Small intestine (tissue), 16 donors: ENCODE measurements at places on chromosomes 4 and X. TPM values are rescaled to one million over a fixed set of nuclear protein-coding genes. Genes with fewer than 3 reads are reported as not detected.

DNA sequence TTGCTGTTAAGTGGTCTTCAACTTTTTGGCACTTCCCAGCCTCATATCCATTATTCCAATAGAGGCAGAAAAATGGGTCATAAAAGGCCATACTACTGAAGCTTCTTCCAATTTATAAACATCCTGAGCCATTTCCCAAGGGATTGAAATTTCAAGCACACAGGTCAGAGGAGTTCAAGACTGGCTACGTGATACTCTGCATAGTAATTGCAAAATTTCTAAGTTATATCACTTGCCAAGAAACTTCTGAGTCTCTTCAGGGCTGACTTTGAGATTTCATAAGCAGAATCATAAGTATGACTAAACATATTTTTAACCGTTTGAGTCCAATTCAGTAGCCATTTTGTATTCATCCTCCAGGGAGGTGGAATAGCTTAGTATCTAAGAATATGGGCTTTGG, 75.6 kb upstream of the RXFP1 start:
- DNase-seq, result no peak
- H3K27ac ChIP-seq, result no peak overlapping the region
- H3K36me3 ChIP-seq, result no peaks in the 10 kb centered on the region

GRCh38 chr4:145623831-145624230, 4.6 kb downstream of the MMAA start:
- peaks cover 3% of the 10 kb centered on the region for H3K36me3 ChIP-seq
- H3K4me1 ChIP-seq, result no peaks in the 10 kb centered on the region
- H3K4me3 ChIP-seq, result no peak overlapping the region
- no peak overlapping the region for H3K27ac ChIP-seq

The FGFR3 gene
- 267 TPM for polyA plus RNA-seq

DNA sequence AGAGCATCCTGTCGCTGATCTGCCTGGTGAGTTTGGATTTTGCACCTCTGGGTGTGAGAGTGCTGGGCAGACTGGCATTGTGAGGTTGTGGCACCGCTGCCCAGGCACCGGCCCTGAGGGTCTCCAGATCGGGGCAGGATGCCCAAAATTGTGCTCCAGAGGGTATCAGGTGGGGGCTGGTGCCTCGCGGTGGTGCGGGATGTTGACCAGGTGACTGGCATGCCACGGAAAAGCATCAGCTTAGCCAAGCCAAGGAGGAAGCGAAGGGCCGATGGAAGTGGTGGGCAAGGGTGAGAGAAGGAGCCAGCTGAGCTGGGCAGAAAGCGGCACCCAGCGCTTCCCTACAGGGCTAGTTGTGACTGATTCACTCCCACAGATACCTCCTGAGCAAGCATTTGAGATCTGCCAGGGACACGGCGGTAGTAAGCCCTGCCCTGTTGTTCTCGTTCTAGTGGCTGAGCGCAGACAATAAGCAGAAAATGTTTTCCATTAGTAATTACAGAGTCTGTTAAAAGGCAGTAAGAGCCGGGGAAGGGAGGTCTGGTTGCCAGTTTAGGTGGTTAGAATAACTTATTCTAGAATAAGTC, 809 bp downstream of the ZFP92 start:
- H3K27ac ChIP-seq, result no peak overlapping the region
- DNase-seq, result peak; percentile 4
- H3K27me3 ChIP-seq, result no peaks in the 10 kb centered on the region
- H3K36me3 ChIP-seq, result no peaks in the 10 kb centered on the region
- H3K4me1 ChIP-seq, result no peaks in the 10 kb centered on the region
- H3K4me3 ChIP-seq, result peak overlapping the region; percentile 34

The ZCCHC18 gene
- polyA plus RNA-seq, result 0.93 TPM
